ENCODE measurements at places on chromosomes 12 and 14. TPM values are rescaled to one million over a fixed set of nuclear protein-coding genes. Genes with fewer than 3 reads are reported as not detected.

TSPAN11 gene
- total RNA-seq, result 2.6 TPM

TSPAN19 gene
- not detected for total RNA-seq

ACVRL1 gene
- total RNA-seq, result 20.8 TPM

OTX2 gene
- total RNA-seq, result not detected

PTPRB gene
- total RNA-seq, result 0.66 TPM

TAPBPL gene
- 6.2 TPM for total RNA-seq

RNASE7 gene
- not detected for total RNA-seq

CAPZA3 gene
- not detected for total RNA-seq

NAV3 gene
- 50.3 TPM for total RNA-seq

CELA1 gene
- not detected for total RNA-seq

RERG gene
- 0.26 TPM for total RNA-seq

CD4 gene
- 14.4 TPM for total RNA-seq

NEUROD4 gene
- not detected for total RNA-seq

RFLNA gene
- 0.26 TPM for total RNA-seq

SLC38A1 gene
- 88.8 TPM for total RNA-seq

FITM1 gene
- under 0.01 TPM for total RNA-seq

MMP14 gene
- total RNA-seq, result 375 TPM

TOMM20L gene
- total RNA-seq, result not detected

PYM1 gene
- 38.6 TPM for total RNA-seq

USP44 gene
- 27.4 TPM for total RNA-seq

TAS2R7 gene
- total RNA-seq, result not detected

RPL36AL gene
- total RNA-seq, result 528 TPM

LRP1-AS gene
- total RNA-seq, result not detected

C12orf60 gene
- total RNA-seq, result 1.5 TPM

MYF6 gene
- under 0.01 TPM for total RNA-seq

HOXC10 gene
- total RNA-seq, result not detected

GPR132 gene
- 0.26 TPM for total RNA-seq

OR6C2 gene
- total RNA-seq, result not detected

OTUB2 gene
- 1.5 TPM for total RNA-seq

LBHD2 gene
- total RNA-seq, result not detected

FSCB gene
- not detected for total RNA-seq

DTX1 gene
- total RNA-seq, result 0.26 TPM

GYS2 gene
- not detected for total RNA-seq

IL23A gene
- total RNA-seq, result not detected

TAS2R30 gene
- 4.0 TPM for total RNA-seq

NKX2-1 gene
- not detected for total RNA-seq

CIROP gene
- 1.0 TPM for total RNA-seq

G2E3 gene
- 14.7 TPM for total RNA-seq

ASIC1 gene
- total RNA-seq, result 1.8 TPM

AKAP3 gene
- 1.5 TPM for total RNA-seq

NTF3 gene
- total RNA-seq, result 1.5 TPM

All from fibroblast of lung (primary cell).